ENCODE measurements at places on chromosomes 2 and 18. TPM values are rescaled to one million over a fixed set of nuclear protein-coding genes. Genes with fewer than 3 reads are reported as not detected.

DNA sequence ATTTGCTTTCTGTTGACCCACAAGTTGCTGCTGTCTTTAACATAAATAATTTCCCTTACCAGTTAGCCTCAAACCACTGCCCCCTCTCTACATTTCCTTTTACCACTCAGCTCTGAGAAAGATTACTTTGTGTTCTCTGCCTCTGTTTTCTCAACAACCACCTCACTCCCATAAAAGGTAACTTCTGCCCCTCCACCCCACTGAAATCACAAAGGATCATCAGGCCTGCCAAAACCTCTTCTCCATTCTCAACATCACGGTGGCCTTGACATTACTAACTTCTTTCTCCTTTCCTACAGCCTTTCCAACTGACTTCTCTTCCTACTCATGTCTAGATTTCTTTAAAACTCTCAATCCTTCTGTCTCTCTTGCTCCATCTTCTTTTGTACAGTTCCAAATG, 10.1 kb downstream of the ACADL start:
- no peak for DNase-seq

The BOK gene
- total RNA-seq: 33.7 TPM

GRCh38 chr18:62610351-62610700, 87.5 kb downstream of the ZCCHC2 start:
- DNase-seq: no peak

The GMPPA gene
- 34.3 TPM for total RNA-seq

DNA sequence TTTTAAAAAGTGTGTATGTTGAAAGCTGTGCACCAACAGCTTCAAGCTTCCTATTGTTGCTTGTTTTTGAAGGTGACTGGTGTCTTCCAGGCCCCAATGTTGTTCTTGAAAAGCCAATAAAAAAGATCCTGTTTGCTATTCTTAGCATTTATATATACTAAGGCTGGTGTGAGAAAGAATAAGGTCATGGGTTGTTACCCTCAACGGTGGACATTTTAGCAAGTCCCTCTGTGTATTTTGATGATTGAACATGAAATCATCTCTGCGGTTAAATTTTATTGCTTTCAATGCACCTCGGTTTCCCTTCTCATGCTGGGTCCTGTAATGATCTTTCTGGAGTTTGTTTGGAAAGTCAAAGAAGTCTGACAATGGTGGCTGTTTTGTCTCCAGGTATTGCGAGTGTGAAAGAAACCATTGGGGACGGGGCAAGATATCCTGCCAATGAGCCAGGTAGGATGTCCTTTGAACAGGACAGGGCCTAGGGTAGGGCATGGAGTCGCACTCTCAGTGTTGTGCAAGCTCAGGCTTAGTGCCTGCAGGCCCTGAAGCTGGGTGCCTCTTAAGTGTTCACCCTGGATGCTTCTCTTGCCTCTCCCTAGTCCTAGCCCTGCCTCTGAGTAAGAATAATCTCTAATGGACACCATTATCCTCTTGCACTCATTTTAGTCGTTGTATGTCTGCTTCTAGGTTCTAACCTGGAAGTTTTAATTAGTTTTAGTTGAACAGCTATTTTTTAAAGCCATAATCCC, 16.0 kb upstream of the KLF7 start:
- no peak for DNase-seq

DNA sequence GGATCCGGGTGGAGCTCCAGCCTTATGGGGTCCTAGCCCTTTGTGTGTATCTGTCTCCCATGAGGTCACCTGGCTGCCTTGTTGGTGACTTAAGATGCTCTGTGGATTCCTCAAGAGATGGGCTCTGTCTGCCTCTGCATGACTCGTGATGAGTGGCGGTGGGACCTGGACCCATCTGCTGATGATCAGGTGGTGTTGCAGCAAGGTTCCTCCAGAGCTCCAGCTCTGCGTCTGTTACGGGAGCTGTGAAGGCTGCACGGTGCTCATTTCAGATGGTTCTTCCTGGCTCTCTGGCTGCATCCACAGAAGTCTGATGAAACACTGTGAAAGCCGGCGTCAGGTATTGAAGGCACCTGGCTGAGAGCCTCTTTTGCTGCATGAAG, 2.4 kb downstream of the AGAP1 start:
- no peak for DNase-seq

DNA sequence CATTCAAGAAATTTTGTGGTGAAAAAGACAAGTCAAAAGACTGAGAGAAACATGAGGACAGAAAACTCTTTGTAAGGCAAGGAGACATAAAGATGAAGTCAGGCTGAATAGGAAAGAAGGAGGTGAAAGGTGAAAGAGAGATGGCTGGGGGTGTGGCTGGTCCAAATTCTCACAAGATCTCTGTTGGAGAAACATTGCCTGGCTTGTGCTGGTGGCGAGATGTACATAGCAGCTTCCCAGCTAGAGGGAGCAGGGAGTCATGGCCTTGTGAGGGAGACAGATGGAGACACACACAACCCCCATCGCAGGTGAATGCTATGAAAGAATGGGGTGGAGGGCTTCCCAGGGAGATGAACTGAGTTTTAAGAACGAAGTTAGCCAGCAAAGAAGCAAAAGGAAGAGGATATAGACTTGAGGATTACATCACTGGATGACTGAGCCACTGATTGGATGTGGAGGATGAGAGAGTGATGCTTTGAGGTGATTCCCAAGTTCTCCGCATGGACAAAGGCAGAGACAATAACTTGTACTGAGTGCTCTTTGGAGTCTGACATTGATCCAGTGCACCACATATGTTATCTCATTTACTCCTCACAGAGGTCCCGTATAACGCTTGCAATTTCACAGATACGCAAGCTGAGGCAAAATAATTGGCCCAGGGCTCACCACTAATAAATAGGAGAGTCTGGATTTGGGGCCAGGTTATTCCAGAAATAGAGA, 3.7 kb upstream of the EMX1 start:
- DNase-seq: no peak

The SP100 gene
- 0.33 TPM for total RNA-seq

The RPS27A gene
- 1,431 TPM for total RNA-seq

GRCh38 chr2:47401789-47402554, 984 bp upstream of the MSH2 start:
- no peak for DNase-seq

DNA sequence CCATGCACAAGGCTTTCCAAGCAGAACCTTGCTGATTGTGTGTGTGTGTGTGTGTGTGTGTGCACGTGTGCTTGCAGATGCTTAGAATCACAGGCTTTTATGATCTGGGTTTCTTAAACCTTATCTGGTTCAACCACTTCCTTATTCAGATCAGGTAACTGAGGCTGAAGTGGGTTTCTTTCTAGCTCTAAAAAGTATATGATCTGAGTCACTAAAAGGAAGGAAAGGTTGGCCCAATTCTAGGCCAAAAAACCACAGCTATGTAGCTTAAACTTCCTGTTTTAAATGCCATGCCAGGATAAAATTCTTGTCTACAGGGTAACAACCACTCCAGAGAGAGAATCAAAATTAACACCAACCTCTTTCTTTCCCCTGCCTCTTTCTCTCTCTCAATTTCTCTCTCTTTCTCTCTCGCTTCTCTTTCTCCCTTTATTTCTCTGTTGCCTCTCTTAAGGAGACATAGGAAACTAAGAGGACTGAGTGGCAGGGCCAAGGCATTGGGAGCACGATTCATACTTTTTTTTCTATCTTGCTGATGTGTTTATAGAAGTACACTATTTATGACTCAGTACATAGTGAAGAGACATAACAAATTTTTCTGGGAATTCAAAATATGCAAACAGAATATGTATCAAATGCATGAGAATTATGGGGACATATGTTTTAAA, 140.3 kb downstream of the TRIB2 start:
- DNase-seq: no peak

GRCh38 chr18:35284841-35285240, 5.2 kb downstream of the ZSCAN30 start:
- DNase-seq: no peak

DNA sequence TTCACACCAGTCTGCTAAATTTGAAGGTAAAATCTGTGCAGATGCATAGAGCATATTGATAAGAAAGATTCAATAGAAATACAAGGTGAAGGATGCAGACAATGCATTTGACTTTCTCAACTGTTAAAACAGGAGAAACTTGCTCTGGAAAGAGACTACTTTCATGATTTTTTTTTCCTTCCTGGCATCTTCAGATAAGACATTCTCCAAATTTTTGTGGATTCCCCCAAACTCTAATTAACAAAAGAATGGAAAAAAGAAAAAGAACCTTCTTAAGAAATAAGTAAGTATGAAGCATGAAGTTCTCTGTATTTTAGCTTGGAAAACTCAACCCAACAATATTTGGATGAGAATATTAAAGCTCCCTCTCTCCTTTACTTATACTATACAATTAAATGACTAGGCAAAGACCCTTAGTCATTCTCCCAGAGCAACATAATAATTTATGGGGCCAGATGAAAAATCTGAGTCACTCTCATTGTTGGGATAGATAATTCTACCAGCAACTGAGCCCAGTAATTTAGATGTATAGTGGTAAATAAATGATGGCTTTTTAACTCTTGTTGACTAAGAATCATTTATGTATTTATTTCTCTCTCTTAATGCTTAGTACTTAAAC, 298.7 kb upstream of the COL3A1 start:
- DNase-seq: no peak

The SPATA3 gene
- total RNA-seq: not detected

GRCh38 chr2:189261431-189261841, 81.9 kb upstream of the COL5A2 start:
- DNase-seq: no peak

DNA sequence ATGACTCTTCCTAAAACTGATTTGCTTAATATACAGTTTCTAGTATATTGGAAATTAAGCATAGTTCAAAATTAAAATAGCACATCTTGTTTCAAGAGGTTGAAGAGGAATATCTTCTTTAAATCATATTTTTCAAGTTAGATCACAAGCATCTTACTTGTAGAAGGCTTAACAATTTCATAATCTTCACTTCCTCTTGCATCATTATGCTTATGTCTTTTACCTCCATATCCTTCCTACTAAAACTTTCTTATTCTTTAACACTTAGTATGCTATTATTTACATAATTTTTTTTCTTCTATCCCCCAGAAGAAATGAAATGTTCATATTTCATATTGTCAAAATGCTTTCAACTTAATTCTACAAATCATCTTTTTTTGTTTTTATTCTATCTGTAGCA, 1354.9 kb upstream of the TMEFF2 start:
- DNase-seq: no peak

DNA sequence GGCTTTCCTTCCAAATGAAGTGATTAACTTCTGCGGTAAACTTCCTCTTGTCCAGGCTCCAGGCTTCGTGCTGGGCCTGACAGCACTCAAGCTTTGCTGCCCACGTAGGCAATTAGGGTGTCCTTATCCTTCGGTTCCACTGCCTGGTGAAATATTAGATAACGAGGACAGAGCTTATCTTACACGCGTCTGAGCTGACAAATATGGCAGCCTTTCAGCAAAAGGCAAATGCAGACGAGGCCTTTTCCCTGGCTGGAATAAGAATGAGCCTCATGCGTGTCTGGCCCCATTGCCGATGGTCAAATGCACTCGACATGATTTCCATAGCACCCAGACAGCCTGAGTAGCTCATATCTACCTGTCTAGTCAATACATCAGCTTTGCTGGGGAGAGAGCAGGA, 141.5 kb downstream of the FAM210A start:
- DNase-seq: no peak

DNA sequence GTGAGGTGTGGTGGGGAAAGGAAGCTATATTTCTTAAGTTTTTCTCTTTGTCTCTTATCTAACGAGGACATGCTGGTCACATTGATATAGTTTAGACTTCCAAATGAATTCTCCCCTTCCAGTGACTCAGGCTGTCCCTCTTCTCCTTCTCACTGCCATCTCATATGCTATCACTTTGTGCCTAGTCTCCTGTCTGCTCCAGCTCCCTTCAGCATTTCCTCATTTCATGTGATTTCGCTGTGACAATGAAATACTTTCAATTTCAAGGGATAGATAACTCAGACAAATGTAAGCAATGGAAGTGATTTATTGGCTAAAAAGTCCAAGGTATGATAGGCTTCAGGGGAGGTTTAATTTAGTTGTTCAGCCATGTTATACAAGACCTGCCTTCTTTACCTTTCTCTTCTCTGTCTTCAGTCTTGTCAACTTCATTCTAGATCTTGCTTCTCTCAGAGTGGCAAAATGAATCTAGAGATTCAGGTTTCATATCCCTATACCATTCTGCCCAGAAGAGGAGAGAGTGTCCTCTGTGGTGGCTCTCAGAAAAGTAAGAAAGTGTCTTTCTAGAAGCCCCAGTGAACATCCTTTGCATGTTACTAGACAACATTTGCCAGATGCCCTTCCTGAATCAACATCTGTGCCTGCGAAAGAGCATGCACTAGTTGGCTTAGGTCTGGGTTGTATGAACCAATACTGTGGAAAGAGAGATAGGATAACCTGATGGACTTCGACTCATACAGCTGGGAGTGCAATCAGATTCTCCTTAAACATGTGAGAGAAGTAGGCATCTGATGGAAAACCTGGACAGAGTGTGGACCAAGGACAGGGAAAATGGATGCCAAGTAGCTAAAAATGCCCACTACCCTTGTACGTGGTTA, 29.9 kb upstream of the GPR155 start:
- DNase-seq: no peak

- no peak for DNase-seq
Measured at GRCh38 chr2:78476619-78477229, 548.8 kb upstream of the REG3G start.

- no peak for DNase-seq
Measured at GRCh38 chr2:45892425-45892745, 240.9 kb downstream of the PRKCE start.

The ATP9B gene
- total RNA-seq: 15.1 TPM

- no peak for DNase-seq
Measured at GRCh38 chr2:220215785-220216184, 588.4 kb downstream of the SLC4A3 start.

The STPG4 gene
- total RNA-seq: 0.28 TPM

DNA sequence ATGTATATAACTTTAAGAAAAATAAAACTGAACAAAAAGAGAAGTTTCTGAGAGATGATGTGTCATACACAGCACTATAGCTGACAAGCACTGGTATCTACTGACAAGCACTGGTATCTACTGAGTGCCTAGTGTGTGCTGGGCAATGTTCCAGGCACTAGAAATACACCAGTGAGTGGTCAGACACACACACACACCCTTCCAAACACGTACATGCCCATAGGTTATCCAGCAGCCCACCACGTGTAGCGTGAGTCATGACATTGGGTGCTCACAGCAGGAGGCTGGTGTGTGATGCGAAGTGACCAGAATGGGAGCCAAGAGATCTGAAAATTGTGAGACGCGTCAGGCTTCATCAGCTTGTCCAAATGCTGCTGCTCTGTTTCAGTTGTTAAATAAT, 12.2 kb upstream of the GNAL start:
- no peak for DNase-seq

The FZD7 gene
- total RNA-seq: 246 TPM

The WNT10A gene
- not detected for total RNA-seq

GRCh38 chr18:692824-693223, 19.6 kb downstream of the ENOSF1 start:
- DNase-seq: no peak

- DNase-seq: no peak
Measured at GRCh38 chr18:765764-766549, 46.1 kb downstream of the YES1 start.

DNA sequence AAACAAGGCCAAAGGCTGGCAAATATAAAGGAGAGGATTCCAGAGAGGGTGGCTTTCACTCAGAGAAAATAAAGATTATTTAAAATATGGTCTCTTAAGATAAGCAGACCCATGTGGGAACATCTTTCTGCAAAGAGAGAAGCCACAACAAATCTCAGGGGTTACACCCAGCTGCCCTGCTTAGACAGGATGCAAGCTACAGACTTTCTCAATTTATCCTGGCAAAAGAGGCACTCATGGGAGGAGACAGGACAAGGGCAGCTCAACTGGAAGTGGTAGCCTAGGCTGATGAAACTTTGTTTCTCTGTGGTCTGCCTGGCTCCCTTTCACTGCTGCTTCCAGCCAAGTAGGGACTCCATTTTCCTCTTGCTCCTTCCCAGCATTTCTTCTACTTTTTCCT, 25.9 kb upstream of the SULT1C4 start:
- DNase-seq: no peak
